ENCODE measurements at places on chromosomes 11 and 22.

- peak; percentile 27 for DNase-seq
These were observed 28.1 kb upstream of the FBXO3 start for GRCh38 chr11:33802194-33802950.

GRCh38 chr11:14812757-14813156, 79.3 kb downstream of the CYP2R1 start:
- no peak for DNase-seq

GRCh38 chr11:114384487-114384886, 15.8 kb downstream of the C11orf71 start:
- DNase-seq = no peak

DNA sequence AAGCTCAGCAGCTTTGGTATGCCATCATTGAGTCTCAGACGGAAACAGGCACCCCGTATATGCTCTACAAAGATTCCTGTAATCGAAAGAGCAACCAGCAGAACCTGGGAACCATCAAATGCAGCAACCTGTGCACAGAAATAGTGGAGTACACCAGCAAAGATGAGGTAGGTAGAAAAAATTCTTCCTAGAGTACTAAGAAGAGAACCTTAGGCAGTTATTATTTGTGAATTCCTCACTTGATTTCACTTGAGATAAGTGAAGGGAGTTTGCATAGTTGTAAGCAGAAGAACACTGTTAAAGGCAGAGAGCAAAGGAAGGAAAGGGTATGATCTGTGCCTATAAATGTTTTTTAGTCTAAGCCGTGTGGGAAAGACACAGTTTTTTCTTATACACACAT, 28.6 kb downstream of the RRM1 start:
- DNase-seq = no peak

DNA sequence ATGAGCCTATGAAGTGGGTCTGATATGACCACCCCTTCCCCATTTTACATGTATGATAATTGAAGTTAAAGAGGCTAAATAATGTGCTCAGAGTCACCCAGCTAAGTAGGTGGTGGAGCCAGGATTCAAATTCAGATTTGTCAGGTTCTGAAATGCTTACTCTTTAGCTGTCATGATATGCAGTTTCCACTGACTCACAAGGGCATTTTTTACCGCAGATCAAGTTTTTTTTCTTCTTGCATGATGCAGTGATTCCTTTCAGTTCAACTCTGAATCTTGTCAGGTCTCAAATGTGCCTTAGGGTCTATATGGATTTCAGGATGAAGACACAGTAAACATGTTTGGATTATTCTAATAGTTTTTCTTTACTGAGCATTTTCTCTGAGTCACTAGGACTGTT, 12.6 kb upstream of the TRIM44 start:
- DNase-seq = no peak

DNA sequence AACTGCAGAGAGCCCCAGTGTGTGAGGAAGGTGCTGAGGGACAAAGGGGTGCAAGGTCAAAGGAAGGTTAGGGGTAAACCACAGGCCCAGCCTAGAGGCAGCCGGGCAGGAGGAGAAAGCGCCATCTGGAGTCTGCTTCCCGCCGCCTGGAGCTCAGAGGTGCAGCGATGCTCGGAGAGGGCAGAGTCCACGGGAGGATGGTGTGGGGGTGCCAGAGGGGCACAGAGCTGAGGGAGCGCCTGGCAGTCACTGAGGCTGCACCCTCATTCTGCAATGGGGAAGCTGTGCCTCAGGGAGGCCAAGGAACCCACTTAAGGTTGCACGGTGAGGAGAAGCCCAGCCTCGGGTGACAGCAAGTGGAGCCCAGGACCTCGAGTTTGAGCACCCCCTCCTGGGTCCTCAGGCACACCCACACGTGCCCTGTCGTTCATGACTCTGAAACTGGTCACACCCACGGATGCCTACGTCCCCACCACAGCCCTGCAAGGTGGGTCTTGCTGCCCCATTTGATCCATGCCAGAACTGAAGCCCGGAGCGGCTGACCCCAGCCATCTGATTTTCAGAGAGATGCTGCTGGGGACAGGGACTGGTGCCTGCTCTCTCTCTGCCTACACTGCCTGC, 1.6 kb downstream of the IL2RB start:
- DNase-seq = no peak

- no peak for DNase-seq
These were observed 24.1 kb upstream of the CHKA start for GRCh38 chr11:68145120-68145866.

DNA sequence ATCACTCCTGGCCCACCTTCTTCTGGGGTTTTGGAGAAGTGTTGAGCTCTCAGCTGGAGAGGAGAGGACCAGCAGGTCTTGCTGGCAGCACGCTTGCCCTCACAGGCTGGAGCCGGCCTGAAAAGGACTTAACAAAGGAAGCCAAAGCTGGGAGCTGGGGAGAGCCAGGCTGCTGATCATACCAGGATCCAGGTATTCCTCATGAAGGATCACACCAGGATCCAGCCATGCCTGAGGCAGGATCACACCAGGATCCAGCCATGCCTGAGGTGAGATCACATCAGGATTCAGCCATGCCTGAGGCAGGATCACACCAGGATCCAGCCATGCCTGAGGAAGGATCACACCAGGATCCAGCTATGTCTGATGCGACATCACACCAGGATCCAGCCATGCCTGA, 17.0 kb downstream of the MRGPRD start:
- no peak for DNase-seq

DNA sequence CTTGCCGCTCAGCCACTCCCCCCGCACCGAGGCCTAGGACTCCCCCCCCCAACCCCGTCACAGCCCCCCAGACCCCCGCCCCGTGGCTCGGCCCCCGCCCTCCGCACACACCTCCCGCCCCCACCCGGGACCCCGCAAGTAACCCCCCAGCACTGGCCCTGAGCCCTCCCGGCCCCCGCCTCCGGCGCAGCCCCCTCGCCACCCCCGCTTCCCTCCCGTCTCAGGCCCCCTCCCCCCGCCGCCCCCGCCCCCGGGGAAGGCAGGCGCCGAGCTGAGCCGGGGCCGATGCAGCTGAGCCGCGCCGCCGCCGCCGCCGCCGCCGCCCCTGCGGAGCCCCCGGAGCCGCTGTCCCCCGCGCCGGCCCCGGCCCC, 1.5 kb downstream of the SHANK3 start:
- peak; percentile 5 for DNase-seq

DNA sequence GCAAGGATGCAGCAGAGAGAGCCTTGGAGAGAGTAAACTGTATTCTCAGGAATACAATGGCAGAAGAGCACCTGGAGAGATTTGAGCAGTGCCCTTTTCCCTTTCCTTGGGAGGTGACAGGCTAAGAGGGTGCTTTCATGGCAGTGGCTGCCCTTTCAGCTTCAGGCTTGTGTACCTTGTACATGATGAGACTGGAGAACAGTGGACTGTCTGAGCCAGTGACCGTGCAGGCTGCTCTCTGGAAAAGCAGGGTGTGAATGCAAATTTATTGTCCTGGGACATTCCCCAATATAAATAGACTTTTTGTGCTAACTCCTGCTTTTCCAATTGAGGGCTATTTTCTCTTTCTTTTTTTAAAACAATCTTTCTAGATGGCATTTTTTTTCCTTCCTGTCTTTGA, 99.3 kb downstream of the TRIM44 start:
- no peak for DNase-seq

DNA sequence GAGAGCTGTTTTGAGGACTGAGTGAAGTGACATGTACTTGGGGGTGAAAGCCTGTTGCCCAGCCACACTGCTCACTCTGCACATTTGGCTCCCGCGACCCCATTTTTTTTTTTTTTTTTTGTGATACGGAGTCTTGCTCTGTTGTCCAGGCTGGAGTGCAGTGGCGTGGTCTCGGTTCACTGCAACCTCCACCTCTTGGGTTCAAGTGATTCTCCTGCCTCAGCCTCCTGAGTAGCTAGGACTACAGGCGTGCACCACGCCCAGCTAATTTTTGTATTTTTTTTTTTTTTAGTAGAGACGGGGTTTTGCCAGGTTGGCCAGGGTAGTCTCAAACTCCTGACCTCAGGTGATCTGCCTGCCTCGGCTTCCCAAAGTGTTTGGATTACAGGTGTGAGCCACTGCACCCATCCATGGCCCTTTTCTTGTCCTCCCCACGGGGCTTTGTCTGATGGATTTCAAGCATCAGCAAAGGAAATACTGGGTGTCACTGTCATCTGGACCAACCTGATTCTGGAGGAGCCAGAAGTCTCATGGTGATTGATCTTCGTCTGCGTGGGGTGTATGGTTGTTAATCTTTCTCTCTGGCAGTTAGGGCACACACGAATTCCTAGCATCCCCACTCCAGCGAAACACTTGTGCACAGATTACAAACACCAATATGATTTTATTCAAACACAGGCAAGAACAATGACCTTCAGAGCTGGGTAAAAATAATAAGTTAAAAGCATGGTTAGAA, 3.4 kb upstream of the UCP3 start:
- no peak for DNase-seq

- DNase-seq = no peak
These were observed 65.1 kb downstream of the GRK3 start for GRCh38 chr22:25629613-25630012.

GRCh38 chr11:58334708-58335107, 24.2 kb downstream of the OR5B17 start:
- DNase-seq = no peak

- DNase-seq = peak; percentile 91
These were observed 1.0 kb upstream of the PPP6R2 start for GRCh38 chr22:50341977-50342650.

GRCh38 chr11:2799881-2800654, 85.5 kb downstream of the CDKN1C start:
- no peak for DNase-seq

- no peak for DNase-seq
These were observed 27.1 kb upstream of the GRK2 start for GRCh38 chr11:67238894-67239782.

DNA sequence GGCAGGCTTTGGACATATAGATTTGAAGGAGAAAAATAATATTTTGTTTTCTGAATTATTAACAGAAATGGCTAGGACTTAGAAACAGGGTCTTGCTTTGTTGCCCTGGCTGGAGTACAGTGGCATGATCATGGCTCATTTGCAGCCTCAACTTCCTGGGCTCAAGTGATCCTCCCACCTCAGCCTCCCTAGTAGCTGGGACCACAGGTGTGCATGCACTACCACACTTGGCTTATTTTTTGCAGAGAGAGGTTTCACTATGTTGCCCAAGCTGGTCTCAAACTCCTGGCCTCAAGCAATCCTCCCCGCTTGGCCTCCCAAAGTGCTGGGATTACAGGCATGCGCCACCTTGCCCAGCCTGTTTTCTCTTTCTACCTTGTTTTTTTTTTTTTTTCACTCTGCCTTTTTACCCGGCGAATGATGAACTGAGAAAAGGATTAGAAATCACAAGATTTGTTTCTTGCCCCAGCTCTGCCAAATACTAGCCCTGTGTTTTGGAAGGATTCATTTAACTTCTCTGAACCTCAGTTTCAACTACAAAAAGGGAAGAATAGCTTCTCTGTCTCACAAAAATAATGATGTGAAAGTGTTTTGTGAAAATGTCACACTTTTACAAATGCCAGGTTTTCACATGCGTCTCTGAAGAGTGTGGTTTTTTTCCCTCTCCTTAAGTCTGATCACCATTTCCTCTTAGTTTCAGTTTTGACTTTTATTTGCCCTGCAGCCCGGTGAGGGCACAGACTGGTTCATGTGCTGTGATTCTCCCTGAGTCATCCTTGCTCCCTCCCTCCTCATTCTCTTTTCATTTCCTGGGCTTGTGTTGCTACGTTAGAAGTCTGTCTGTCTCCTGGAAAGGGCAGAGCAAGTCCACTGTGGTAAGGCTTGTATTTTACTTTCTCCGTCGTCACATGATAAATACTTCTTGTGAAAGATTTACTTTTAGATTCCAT, 67.7 kb downstream of the BCL2L13 start:
- peak; percentile 70 for DNase-seq

GRCh38 chr22:37491559-37492427, 5.6 kb upstream of the MFNG start:
- DNase-seq = no peak

- no peak for DNase-seq
These were observed 46.6 kb upstream of the LIN7C start for GRCh38 chr11:27553186-27553585.

GRCh38 chr11:124329787-124330478, 9.9 kb upstream of the OR8D2 start:
- DNase-seq = no peak

- no peak for DNase-seq
These were observed 997.5 kb downstream of the TBC1D22A start for GRCh38 chr22:47759909-47760308.

GRCh38 chr11:68093565-68093964, 27.6 kb downstream of the CHKA start:
- no peak for DNase-seq

DNA sequence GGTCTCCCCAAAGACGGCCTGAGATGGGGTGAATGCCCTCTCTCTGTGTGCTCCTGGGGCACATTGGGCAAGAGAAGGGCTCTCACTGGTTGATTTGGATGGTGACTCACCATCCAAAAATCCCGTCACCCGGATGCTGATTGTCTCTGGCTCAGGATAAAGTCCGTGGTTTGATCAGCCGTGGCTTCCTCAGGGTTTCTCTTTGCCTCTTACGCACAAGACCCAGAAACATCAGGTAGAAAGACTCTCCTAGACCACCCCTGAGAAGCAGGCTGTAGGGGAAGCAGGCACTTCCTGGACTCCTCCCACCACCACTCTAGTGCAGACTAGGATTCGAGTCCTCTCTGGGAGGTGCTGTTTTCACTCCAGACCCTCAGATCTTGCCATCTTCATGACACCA, 176.1 kb upstream of the NCAM1 start:
- no peak for DNase-seq
